ENCODE measurements at places on chromosomes 5 and 9.

GRCh38 chr9:73079326-73079725, 72.3 kb upstream of the ANXA1 start:
- DNase-seq: no peak

- DNase-seq: peak; percentile 57
Observed at GRCh38 chr9:97293207-97293721, 14.2 kb upstream of the CCDC180 start.

GRCh38 chr5:112275671-112276070, 143.4 kb downstream of the EPB41L4A start:
- no peak for DNase-seq

DNA sequence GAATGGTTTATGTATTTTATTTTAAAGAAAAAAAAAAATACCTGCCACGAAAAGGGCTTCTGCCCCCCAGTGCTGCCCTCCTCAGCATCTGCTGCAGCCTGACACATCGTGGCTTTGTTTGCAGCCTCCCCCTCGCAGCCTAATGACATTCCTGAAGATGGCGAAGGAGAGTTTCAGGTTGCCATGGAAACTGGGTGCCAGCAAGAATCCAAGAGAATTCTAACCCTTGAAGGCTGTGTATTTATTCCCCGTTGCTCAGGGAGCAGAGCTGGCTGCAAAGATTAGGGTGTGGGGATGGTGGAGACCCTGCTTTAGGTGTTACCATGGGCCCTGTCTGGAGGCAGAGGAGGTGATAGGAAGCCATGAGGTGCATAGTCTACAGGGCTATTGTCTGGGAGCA, 126.6 kb downstream of the NSG2 start:
- no peak for DNase-seq

GRCh38 chr5:163005949-163006348, 431.4 kb upstream of the CCNG1 start:
- no peak for DNase-seq

GRCh38 chr5:90868799-90869198, 310.2 kb downstream of the ADGRV1 start:
- DNase-seq: no peak

DNA sequence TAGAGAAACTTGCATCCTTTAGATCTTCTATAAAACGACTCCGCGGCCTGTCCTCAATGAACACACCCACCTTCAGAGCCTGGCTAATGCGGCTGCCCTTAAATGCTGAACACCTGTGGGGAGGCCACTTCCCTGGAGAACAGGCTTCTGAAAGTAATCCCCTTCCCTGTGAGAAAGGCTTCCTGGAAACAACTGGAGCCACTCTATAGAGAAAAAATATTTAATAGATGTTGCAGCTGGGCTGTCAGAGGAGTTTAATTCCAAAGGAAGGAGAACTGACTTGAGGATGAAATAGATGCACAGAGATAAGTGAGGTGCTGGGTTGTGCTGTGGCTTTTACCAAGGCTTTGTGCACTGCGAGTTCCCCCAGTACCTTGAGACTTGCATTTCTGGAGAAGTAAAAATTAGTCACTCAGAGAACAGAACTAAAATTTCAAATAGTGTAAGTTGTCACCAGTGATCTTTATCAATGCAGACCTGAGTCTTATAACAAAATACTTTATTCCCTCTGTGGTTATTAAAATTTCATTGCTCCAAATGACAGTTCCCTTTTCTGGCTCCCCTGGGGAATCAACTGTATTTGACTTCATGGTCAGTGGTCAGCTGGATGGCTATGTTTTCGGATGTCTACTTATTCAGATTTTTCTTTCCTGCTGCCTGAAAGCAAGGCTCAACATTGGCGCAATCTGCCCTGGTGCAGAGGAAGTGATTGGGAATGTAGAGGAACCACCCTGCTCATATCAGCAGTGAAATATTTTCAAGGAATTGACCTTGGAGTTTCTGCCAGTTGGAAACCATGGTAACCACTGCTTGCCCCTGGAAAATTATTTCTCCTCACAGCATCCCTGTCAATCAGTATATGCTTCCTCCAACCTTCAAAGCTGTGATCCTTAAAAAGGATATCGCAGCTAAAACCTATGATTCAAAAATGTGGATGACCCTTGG, 238.8 kb downstream of the SMARCA2 start:
- DNase-seq: no peak

GRCh38 chr9:124858330-124859046, 3.3 kb downstream of the RPL35 start:
- DNase-seq: no peak

DNA sequence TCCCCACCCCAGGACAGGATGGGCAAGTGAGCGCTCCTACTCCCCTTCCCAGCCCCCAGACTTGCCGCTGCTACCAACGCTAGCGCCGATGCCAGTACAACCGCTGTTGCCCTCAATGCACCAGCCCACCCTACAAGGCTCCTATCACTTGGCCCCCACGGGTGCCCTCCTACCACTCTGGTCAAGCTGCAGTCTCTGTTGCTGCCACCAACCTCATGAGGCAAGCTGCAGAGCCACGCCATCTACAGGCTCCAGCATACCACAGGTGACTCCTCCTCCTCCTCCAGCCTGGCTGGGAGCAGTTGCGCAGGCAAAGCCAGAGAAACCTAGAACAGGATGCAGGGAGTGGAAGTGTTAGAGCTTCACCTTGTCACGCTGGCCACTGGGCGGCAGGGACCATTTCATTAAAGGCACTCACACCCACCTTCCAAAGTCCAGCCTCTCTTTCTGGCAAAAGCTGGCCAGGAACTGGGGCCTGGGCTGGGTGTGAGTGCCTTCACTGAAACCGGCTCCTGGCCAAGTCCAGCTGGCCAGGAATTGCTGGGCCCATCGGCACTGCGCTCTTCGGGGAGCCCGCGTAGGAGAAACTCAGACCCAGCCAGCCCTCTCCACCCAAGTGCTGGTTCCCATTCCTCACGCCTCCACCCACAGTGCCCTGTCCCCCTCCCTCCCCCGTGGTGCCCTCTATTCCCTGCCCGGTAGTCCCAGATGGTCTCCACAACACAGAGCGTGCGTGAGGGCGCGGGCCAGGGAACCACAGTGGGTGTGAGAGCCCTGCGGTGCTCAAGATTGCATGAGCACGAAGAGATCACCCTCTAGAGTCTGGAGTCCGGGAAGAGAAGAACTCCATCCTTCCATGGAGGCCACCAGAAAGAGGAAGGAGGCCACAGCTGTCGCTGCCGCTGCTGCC, 1.6 kb upstream of the PCAT7 start:
- DNase-seq: no peak

- DNase-seq: no peak
Observed at GRCh38 chr5:91076138-91076537, 307.0 kb downstream of the ARRDC3 start.

GRCh38 chr5:170639221-170639925, 135.6 kb downstream of the KCNIP1 start:
- DNase-seq: no peak

DNA sequence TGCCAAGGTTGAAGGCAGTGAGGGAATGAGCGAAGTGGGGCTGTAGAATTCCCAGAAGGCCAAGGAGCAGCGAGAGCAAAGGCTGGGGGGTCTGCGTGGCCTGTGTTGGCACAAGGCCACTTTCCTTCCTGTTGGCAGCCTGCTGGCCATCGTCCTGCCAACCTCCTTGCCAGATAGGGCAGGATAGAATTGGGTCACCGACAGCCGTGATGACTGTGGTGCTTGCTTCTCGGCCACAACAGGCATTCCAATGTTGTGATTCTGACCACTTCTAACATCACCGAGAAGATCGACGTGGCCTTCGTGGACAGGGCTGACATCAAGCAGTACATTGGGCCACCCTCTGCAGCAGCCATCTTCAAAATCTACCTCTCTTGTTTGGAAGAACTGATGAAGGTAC, 18.9 kb downstream of the TRIP13 start:
- DNase-seq: no peak

GRCh38 chr5:14142202-14142826, 828 bp upstream of the TRIO start:
- DNase-seq: no peak

DNA sequence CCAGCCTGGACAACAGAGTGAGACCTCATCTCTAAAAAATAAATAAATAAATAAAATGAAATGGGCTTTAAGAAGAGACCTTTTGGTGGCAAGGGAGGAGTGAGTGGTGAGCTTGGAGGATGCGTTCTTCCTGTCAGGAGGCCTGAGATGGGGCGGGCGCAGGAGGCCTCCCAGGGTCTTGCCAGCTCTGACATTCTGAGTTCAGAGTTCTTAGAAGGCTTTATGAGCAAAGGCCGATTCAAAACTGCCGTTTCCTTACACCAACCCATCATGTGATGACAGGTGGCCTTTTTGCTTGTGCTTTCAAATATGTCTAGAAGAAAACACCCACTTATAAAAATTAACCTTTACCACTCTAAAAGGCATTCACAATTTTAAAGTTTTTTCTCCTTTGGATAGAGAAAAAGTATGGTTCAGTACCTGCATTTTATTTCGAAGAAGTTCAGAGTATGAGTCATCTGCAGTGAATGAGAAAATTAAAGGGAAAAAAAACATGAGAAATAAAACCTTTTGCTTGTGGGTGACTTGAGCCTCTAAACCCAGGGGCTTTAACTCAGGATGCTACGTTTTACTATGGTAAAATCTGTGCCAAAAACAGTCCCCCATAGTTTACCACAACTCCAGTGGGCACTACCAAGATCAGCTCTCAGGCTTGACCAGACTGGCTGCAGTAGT, 157.4 kb upstream of the OTULINL start:
- no peak for DNase-seq

- no peak for DNase-seq
Observed at GRCh38 chr5:122871661-122872060, 26.2 kb downstream of the SNX24 start.

Data from NCI-H1105 (cell line).